ENCODE measurements at places on chromosomes 4 and X. TPM values are rescaled to one million over a fixed set of nuclear protein-coding genes. Genes with fewer than 3 reads are reported as not detected.

- DNase-seq: no peak
Measured at GRCh38 chr4:37988670-37989069, 28.5 kb downstream of the PTTG2 start.

DNA sequence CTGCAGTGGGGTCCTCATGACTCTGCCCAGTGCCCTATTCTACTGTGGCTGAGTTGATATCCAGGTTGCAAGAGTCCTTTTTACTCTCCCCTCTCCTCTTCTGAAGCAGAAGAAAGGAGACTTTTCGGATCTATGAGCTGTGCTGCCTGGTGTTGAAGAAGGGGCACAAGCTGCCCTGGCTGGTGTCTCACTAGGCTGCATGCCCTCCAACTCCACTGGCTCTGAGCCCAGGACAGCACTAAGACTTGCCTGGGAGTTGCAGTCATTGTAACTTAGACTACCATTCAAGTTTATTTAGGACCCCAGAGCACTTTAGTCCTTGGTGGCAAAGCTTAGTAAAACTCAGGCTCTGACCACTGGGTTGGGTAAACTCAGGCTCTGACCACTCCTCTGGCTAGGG, 89.4 kb downstream of the GABRB1 start:
- DNase-seq: no peak

DNA sequence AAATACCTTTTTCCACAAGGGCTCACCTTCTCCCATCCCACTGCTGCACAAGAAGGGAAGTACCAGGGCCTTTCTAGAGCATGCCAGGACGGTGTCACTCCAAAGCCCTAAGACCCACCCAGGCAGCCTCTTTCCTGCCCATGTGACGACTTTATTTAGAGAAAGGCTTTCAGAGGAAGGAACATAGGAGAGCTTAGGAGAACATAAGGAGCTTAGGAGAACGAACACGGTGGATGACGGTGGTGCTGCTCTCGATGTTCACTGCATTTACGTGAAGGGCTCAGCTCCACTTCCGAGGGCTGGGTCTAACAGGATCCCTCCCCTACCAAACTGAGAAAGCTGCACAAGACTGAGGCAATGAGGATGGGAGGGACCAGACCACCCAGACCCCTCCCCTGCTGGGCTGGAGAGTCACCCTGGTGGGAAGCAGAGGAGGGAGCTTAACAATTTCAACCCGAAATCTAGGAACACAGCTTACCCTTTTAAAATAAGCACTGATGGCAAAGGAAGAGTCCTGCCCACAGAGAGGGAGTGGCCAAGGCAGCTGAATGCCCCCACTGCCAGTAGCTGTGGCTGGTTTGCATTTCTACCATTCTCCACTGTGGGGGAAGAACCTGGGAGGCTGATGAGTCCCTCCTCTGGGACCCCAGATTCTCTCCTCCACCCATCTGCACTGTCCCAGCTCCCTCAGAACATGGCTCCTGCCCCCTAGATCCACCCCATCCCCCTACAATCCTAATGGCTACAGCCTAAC, 29.8 kb downstream of the ZFYVE28 start:
- DNase-seq: no peak

GRCh38 chr4:82429728-82430192, 502 bp downstream of the HNRNPDL start:
- DNase-seq: peak; percentile 77

DNA sequence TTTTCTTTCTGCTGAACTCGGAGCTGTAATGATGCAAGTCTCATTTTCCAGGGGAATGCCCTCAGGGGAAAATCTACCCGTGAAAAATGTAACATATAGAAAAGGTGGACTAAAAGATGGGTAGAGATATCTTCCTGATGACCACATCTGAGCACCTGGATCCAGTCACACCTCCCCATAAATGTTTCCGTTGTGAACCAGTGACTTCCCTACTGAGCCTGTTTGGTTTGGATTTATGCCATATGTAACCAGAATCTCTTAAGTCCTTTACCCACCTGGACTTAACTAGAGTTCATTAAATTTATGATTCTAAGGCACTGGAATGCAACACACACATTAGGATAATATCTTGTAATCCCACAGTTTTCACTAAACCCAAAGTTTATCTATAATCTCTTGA, 171.1 kb downstream of the ZNF330 start:
- DNase-seq: no peak

DNA sequence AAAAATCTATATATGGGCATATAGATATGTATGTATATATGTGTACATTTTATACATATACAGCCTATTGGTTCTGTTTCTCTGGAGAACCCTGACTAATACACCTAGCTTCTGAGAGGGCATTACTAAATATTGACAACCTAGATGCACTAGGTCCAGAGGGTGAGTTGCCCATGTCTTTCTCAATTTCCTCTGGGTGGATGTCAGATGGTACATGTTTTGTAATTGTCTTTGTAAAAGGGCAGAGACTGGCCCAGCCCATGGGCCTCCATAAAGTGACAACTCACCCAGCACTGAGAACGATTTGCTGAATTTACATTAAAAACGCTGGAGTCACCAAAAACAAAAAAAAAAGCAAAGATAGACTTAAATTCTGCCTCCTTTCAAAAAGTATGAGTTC, 198.5 kb upstream of the FAM241A start:
- DNase-seq: no peak

DNA sequence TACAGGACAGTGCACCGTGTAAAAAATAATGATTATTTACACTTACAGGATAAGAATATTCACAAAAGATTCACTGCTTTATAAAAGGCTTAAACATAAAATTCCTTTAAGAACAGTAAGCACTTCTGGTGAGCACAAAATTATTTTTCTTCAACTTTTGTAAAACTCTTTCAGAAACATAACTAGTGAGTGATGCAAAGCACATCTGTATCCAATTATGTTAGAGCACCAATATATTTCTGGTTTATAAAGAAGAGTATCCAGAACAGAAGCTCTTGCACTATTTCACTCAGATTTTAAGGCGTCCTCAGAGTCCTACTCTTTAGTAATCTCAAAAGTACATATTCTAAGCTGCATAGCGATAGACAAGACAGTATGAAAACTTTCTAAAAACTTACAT, 276.0 kb downstream of the C4orf33 start:
- no peak for DNase-seq

DNA sequence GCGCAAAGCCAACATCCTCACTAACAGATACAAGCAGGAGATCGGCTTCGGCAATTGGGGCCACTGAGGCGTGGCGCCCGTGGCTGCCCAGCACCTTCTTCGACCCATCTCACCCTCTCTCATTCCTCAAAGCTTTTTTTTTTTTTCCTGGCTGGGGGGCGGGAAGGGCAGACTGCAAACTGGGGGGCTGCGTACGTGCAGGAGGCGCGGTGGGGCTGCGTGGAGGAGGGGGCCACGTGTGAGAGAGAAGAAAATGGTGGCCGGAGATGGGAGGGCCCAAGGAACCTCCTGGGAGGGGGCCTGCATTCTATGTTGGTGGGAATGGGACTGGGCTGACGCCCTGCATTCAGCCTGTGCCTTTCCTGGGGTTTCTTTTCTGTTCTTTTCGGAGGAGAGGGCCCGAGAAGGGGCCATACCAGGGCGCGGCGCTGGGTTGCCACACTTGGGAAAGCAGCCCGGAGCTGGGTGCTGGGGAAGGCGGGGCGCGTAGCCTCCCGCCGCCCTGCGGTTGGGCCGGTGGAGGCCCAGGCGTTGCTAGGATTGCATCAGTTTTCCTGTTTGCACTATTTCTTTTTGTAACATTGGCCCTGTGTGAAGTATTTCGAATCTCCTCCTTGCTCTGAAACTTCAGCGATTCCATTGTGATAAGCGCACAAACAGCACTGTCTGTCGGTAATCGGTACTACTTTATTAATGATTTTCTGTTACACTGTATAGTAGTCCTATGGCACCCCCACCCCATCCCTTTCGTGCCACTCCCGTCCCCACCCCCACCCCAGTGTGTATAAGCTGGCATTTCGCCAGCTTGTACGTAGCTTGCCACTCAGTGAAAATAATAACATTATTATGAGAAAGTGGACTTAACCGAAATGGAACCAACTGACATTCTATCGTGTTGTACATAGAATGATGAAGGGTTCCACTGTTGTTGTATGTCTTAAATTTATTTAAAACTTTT, 4.5 kb downstream of the MID1IP1 start:
- DNase-seq: peak; percentile 69

DNA sequence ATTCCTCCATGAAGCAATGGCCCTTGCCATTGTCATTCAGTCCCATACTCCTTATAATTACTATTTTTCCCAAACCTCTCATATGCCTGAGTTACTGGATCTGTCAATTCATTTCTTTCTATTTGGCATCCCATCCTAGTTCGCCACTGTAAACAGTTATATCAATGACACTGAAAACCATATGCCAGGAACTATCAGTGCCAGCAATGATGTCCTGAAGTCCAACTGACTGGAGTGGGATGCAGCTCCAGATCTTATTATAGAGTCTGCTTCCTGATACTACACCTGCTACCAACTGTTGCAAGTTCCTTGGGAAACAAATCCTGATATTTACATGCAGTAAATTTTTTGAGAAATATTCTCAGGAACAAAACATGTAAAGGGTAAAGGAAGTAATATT, 27.0 kb upstream of the BANK1 start:
- DNase-seq: no peak

- no peak for DNase-seq
Measured at GRCh38 chr4:20829617-20830357, 129.5 kb downstream of the PACRGL start.

DNA sequence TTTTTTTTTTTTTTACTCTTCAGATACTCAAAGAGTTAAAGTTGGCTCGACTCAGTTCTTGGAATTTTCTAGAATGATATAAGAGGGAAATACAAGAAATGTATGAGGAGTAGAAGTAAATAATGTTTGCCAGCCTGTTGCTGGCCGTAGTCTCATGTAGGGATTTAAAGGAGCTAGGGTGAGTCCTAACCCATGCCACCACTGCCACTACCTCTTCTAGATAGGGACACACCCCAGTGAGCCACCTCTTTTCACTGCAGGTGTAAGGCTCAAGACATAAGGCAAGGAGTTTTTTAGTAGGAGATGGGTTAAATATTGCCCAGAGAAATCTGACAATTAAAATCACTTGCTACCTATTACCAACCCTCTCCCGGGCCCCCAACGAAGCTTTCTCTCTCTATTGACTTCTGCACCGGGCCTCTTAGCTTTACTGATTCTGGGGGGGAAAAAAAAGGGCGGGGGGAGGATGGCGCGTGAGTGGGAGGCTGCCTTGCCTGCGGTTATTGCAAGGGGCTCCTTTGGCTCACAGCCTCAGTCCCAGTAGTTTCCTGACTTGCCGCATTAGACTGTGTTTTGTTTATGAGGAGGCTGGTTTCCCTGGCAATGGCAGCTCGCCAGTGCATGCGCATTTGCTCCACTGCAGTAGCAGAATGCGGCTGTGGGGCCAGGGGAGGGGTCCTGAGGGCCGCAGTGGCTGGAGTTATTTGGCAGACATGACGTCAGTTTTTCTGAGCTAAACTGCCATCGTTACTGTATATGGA, 3.0 kb downstream of the LINC00632 start:
- DNase-seq: peak; percentile 29

DNA sequence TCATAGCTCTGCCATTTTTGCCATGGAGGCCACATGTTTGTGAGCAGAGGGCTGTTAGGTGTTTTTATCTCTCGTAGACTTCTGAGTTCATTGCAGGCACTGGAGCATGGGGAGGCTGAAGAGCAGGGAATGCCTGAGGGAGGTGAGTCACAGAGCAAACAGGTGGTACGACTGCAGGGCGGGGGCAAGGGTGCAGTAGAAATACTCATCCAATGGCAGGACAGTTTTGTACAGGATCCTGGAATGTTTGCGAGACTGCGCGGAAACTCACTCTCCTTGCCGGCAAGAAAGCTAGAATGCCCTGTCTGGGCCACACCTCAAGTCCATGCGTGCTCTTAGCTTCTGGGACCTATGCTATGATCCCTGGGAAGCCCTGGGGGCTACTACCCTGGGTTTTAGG, 20.0 kb upstream of the VCX2 start:
- DNase-seq: no peak

GRCh38 chr4:104571341-104571740, 76.6 kb upstream of the CXXC4 start:
- no peak for DNase-seq

DNA sequence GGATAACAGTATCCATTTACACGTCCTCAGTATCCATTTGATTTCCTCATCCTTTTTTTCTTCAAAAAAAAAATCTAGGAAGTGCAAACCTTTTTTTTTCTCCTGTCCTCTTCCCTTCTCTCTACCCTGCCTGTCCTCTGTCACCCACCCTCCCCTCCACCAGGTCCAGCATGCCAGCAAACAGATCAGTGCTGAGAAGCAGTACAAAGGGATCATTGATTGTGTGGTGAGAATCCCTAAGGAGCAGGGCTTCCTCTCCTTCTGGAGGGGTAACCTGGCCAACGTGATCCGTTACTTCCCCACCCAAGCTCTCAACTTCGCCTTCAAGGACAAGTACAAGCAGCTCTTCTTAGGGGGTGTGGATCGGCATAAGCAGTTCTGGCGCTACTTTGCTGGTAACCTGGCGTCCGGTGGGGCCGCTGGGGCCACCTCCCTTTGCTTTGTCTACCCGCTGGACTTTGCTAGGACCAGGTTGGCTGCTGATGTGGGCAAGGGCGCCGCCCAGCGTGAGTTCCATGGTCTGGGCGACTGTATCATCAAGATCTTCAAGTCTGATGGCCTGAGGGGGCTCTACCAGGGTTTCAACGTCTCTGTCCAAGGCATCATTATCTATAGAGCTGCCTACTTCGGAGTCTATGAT, 1.7 kb downstream of the SLC25A4 start:
- DNase-seq: no peak

GRCh38 chr4:39469429-39470077, 10.7 kb downstream of the LIAS start:
- DNase-seq: peak; percentile 25

PRRG3 gene
- not detected for total RNA-seq

PAGE3 gene
- total RNA-seq: not detected

CXCL11 gene
- not detected for total RNA-seq

AFF1 gene
- 71.4 TPM for total RNA-seq

CSAG3 gene
- 0.35 TPM for total RNA-seq

Measured in activated CD4-positive, alpha-beta T cell treated with anti-CD3 and anti-CD28 coated beads, Interleukin-2, amount 10 ng/mL, durations not matched to agents 7 days and 5 days (primary cell).